ENCODE measurements at places on chromosomes 16 and 17. TPM values are rescaled to one million over a fixed set of nuclear protein-coding genes. Genes with fewer than 3 reads are reported as not detected.

The RNF135 gene
- 0.29 TPM for total RNA-seq

DNA sequence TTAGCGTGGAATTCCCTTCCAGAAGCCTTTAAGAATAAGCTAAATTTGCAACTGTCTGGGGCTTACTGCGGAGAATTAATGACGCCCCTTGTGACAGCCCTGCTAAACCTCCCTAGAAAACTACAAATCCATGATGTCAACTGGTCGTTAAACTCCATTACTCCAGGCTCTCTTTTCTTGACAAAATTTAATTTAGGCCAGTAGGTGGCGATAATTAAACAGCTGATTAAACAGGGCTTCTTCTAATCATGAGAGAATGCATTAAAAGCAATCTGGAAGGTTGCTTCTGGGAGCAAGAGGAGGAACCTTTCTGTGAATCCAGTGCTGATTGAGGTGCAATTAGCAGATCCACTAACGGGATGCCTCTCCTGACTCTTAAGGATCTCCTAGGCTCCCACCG is 8.1 kb upstream of the NLRP1 start:
- peak; percentile 62 for DNase-seq

DNA sequence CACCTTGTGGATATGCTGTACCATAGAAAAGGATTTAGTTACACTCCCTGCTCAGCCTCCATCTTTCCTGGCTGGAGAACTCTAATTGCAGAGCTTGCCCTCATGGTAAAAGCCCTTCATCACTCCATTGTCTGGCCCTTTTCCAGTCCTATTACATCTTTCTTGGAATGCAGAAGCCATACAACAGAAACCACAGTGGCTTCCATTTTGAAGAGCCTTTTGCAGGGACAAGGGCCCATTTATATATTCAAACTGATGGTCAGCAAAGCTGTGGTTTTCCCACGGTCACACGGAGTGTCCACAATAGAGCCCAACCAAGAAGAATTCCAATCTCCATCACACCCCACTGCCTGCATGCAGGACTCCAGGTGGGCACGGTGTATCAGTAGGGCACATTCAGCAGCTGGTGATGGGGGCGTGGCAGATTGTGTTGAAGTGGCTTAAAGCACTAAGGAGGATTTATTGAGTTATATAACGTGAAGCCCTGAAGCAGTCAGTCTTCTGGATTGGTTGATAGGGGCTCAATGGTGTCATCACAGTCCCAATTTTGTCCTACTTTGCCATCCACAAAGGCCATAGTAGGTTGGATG is 20.3 kb downstream of the COPRS start:
- DNase-seq, result no peak

- DNase-seq, result no peak
These were observed 188.1 kb upstream of the ZNF469 start for GRCh38 chr16:88194397-88195268.

DNA sequence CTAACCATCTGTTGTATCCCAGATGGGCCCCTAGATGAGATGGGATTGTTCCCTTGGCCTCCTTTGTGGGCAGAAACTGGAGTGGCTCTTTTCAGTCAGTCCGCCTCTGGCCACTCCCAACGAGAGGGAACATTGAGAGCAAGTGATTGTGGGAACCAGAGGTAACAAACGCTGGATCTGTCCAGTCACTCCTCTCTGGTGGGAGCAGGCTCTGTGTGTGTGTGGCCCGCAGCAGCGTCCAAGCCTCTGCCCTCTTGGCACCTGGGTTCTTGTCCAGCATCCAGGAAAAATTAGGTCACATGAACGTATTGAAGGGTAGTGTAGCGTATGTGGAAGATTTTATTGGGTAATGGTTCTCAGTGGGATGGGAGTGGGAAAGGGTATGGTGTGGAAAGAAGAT is 101.9 kb upstream of the COX10 start:
- DNase-seq, result no peak

The TMIGD1 gene
- total RNA-seq, result not detected

The MPV17L gene
- not detected for total RNA-seq

The MEIOB gene
- total RNA-seq, result not detected

- DNase-seq, result peak; percentile 43
These were observed 797 bp downstream of the NUDT7 start for GRCh38 chr16:77723108-77723514.

DNA sequence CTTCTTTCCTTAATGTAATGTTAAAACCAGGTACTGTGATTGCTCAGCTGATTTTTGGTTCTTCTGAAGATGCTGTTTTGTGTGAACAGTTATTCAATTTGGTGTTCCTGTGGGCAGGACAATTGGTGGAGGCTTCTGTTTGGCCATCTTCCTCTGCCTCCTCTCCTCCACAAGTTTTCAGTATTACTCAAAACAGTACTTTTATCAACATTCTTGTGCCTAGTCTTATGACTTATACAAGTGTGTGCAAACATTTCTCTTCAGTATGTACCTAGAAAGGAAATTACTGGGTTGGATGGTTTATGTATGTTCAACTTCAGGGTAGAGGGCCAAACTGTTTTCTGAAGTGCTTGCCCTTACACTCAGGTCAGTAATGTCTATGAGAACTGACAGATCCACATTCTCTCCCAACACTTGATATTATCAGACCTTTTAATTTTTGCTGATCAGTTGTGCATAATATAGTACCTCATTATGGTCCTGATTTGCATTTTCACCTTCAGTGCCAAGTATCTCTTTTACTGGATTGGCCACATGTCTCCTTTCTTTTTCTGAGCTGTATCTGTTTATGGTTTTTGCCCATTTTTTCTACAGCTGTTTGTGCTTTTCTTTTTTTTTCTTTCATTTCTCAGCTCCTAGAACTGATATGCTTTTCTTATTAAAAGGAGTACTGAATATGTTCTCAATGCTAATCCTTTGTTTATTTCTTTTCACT is 50.9 kb downstream of the ERCC4 start:
- no peak for DNase-seq

DNA sequence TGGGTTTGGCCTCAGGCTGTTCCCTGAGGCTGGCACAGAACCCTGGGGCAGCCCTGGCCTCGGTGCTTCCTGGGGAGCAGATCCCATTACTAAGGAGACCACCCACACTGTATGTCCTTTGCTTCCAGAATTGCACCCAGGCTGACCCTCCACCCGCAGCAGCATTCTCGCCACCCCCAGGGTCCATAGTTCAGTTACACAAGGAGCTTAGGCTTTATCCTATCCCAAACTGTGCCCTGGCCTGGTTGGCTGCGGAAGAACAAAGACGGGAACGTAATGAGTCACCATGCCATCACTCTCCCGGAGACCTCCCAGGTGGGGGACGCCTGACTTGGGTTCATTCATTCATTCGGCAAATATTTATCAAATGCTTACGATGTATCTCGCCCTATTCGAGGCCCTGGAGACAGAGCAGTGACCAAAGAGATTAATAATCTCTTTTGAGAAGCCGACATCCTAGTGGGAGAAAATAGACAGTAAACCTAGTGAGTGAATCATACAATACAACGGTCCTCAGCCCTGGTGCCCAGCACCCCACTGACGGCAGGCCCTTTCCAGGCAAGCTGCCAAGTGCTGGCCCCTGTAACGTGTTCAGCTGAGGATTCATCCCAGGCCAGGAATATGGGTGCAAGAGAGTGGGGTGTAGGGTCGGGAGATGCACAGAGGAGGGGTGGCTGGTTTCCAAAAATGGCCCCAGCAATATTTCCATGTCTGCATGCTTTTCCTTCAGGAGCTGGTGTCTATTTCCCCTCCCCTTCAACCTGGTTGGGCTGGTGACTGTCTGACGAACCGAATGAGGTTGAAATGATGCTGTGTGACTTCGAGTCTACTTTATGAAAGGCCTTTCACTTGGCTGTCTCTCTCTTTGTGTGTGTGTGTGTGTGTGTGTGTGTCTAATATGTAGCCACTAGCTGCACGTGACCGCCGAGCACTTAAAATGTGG is 134.2 kb downstream of the MGAT5B start:
- DNase-seq, result no peak

The ESRP2 gene
- total RNA-seq, result not detected

The SAT2 gene
- 41.1 TPM for total RNA-seq

The CDRT15L2 gene
- total RNA-seq, result not detected

DNA sequence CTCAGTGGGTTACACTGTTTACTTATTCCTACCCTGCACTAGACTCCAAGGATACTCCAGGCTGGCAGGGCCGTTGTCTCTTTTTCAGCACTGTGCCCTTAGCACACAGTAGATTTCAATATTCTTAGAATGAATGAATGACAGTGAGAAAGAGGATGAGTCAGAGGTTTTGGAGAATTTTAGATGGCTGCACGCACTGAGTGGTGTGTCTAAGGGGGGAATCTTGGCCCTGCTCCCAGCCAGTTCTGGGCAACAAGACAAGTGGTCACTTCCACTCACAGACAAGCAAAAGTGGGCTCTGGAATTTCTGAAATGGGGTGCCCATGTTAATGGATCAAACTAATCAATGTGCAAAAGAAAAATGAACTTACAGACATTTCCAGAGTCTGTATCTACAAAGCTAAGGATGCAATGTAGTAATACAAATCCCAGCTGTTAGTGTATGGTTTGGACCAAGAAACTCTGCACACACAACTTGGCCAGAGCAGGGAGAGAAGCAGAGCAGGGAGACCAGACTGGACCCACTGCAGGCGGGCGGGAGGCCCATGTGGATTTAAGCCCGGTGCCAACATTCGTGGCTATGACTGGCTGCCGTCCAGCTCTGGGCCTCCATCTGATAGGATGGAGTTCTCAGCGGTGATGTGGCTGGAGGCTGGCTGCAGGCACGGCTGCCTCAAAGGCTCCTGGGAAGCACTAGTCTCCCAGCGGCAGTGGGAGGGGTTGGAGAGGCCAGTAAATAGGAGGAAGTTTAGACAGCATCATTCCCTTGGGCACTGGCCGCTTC is 95.6 kb upstream of the CDYL2 start:
- no peak for DNase-seq

DNA sequence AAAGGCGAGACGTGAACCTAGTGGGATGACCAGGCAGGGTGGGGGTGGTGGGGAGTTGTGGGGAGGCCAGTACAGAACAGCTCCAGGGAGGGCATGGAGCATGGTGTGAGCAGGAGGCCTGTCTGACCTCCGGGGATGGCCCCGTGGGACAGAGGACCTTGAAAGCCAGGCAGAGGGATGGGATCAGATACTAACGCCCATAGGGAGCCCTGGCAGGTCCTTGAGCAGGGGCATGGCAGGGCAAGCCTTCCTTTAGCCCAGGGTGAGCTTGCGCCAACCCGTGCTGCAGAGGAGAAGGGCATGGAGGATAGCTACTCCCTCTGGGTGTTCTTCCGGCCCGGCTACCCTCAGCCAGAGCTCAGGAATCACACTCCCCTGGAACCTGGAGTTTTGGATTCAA is 35.3 kb downstream of the TMEM235 start:
- DNase-seq, result no peak

The PABPN1L gene
- total RNA-seq, result not detected

The PRSS33 gene
- not detected for total RNA-seq

The KRTAP4-9 gene
- total RNA-seq, result not detected

The SPNS2 gene
- 1.6 TPM for total RNA-seq

The TEDC2 gene
- 56.0 TPM for total RNA-seq
